ENCODE measurements at places on chromosomes 3 and 15.

GRCh38 chr3:111415018-111415417 is 127.0 kb upstream of the CD96 start:
- DNase-seq, result no peak

GRCh38 chr3:119301662-119302061 is 7.5 kb downstream of the ARHGAP31 start:
- no peak for DNase-seq

GRCh38 chr15:88890495-88890894 is 4.8 kb downstream of the HAPLN3 start:
- no peak for DNase-seq

DNA sequence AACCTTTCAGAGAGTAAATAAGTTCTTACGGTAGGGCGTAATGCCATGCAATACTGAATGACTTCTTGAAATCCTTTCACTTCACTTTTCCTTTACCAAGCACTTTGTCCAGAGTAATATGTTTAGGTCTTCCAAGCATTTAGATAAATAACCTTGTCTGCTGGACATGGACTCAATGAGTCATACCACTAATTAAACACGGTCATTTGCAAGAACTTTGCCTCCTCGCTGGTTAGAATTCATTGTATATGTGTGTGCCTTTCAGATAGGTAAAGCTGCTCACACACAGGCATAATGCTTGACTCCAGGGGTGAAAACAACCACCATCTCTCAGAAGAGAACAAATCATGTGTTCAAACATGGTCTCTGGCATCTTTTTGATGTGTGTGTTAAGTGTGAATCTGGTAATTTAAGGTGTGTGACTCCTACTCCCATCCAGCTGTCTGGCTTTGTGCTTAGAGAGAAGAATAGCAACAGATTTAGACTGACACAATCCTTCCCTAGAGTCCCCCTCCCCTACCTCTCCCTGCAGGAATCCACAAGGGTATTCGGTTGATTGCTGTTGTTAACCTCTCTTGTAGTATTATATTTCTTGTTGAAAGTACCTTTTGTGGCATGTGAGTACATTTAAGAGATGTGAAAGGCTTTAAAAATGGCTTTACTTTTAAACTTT is 419.0 kb downstream of the CNTN4 start:
- no peak for DNase-seq

GRCh38 chr3:167854846-167855245 is 119.3 kb downstream of the SERPINI1 start:
- DNase-seq, result no peak

- DNase-seq, result no peak
Measured at GRCh38 chr3:15367059-15367458, 34.7 kb upstream of the SH3BP5 start.

DNA sequence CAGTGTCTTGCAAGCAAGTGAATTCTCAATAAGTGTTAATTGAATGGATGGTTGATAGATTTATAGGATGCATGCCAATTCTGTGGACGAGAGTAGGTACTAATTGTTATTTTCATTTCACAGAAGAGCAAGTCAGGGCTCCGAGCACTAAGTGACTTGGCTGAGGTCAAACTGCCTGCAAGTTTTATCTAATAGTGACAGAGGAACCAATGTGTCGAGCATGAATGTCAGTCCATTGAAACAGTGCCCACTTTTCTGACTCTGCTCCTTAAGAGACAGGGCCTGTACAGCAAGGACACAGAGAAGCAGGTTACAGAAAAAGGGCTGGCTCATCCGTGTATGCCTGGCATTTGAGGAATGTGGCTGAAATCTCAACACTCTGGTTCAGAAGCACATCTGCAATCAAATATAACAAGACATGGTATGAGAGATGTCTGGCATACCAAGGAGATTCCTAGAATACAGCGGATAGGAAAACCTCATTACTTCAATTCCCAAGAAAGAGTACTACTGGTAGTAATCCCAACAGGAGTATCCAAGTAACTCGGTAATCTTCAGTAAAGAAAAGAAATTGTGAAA is 6.0 kb upstream of the B3GNT5 start:
- no peak for DNase-seq

- DNase-seq, result no peak
Measured at GRCh38 chr3:171745577-171746319, 64.5 kb downstream of the PLD1 start.

DNA sequence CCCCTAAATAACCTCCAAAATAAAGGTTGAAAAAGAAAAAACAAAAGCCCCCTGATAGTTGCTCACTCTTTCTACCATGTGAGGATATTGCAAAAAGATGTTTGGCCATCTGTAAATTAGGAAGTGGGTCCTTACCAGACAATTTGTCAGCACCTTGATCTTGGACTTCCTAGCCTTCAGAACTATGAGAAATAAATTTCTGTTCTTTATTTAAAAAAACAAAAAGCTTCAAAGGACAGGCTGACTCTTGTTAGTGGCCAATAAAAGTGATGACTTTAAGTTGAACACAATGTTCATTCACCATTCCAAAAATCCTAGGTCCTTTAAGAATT is 103.5 kb downstream of the CBLB start:
- DNase-seq, result no peak

DNA sequence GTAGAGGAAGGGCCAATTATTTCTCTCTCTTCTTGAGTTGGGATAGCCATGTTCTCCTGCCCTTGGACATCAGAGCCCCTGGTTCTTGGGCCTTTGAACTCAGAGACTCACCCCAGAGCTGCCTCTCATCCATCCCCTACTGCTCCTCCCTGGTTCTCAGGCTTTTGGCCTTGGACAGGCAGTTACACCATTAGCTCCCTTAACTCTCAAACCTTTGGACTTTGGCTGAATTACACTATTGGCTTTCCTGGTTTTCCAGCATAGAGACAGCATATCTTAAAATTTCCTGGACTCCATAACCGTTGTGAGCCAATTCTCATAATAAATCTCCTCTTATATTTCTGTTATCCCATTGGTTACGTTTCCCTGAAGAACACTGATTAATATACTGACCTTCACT is 63.7 kb upstream of the CHL1 start:
- DNase-seq, result no peak

DNA sequence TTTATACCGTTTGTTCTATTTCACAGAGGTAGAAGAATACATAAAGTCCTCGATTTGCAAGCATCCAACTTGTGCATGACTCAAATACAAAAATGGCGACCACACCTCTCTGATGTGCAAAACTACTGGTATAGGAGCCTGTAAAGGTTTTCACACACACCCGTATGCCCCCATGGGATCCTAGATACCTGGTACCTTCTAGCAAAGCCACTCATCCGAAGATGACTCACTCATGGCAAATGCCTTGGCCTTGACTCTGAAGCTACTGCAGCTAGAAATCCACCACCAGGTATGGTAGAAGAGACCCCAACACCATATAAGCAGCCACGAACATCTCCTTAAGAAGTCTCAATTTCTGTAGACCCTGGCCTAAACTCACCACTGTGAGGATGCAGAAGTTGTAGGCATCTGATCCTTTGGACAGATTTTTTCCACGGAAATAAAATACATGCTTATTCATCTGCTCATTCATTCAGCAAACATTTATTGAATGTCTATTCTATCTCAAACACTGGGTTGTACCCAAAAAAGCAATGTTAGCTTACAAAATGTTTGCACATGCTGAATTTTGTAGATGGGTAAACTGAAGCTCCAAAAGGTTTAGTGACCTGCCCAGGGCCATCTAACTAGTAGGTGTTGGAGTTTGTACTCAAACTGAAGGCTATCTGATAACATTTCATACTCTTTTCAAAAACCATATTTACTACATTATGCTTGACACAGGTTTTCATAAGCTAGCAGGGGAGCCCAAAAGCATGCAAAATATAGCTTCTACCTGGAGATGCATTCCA is 158.8 kb downstream of the RORA start:
- DNase-seq, result no peak

- DNase-seq, result no peak
Measured at GRCh38 chr15:82020625-82021394, 25.0 kb downstream of the MEX3B start.

DNA sequence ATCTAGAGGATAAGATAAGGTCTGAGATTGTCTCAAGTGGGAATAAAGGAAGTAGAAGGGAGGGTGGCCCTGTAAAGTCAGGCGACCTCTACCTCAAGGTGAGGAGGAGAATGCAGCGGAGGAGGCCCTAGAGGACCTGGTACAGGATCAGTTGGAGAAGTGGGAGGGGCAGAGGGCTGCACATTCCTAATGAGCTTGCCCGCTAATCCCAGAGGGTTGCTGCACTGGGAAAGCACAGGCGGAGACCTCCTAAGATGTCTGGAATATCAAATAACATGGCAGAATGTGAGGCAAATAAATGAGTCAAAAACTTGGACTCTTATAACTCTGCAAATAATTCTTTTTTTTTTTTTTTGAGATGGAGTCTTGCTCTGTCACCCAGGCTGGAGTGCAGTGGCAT is 30.2 kb upstream of the VPS8 start:
- no peak for DNase-seq

- DNase-seq, result no peak
Measured at GRCh38 chr15:47301481-47301880, 415.8 kb upstream of the SEMA6D start.

Data from stimulated activated CD8-positive, alpha-beta memory T cell treated with anti-CD3 and anti-CD28 coated beads, Interleukin-15, amount 100 ng/mL, for 4 hours (primary cell).